ENCODE measurements at places on chromosomes 12 and 14.

- DNase-seq, result no peak
Observed at GRCh38 chr12:1827826-1828805, 7.8 kb downstream of the LRTM2 start.

GRCh38 chr14:21802441-21802840 is 128.8 kb upstream of the OR4E1 start:
- no peak for DNase-seq

GRCh38 chr12:49706351-49707127 is 666 bp downstream of the FMNL3 start:
- no peak for DNase-seq

DNA sequence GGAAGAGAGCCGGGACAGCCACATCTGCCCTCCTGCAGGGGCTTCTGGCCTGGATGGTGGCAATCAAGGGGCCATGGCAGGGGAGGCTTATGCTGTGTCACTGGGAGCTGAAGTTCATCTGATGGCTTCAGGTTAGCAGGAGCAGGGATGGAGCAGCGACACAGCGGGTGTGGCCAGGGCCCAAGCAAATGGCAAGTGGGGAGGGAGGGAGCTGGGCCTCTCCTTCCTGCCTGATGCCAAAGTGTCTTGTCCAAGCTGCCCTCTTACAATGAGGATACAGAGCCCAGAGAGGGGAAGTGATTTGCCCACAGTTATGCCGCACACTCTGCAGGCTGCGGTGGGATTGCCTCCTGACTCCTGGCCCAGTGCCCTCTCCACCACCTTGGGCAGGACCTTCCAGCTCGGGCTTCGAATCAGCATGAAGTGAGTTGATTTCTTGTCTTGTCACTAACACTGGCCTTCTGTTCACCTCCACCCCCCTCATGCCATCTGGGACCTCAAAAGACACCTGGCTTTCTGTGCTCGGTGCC is 51.3 kb downstream of the IQSEC3 start:
- no peak for DNase-seq

GRCh38 chr12:56991319-56992246 is 14.8 kb downstream of the ZBTB39 start:
- DNase-seq, result no peak

- no peak for DNase-seq
Observed at GRCh38 chr12:68844788-68845695, 37.1 kb downstream of the MDM2 start.

GRCh38 chr12:40405419-40405818 is 180.6 kb downstream of the LRRK2 start:
- no peak for DNase-seq

DNA sequence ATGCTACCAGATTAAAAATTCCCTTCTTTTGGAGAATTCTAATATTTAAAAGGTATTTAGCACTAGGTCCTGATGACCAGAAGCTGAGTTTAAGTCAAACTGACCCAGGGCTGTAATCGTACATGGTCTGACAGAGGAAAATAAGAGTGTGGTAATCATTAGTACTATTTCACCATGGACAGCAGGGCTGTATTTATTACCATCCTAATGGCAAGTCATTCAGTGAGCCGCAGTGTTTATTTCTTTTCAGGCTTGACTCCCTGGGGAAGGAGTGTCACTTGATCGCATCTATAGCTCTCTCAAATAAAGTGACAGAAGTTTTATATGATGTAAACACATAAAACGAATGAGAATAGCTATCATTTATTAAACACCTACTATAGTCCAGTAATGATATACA is 261.8 kb downstream of the BTG1 start:
- DNase-seq, result no peak

- DNase-seq, result no peak
Observed at GRCh38 chr12:108374596-108375320, 35.6 kb upstream of the CMKLR1 start.

GRCh38 chr12:71546322-71546861 is 106.8 kb downstream of the LGR5 start:
- no peak for DNase-seq
